Activated CD8-positive, alpha-beta memory T cell treated with anti-CD3 and anti-CD28 coated beads for 1 hour (primary cell): ENCODE measurements at places on chromosomes 2 and 18.

DNA sequence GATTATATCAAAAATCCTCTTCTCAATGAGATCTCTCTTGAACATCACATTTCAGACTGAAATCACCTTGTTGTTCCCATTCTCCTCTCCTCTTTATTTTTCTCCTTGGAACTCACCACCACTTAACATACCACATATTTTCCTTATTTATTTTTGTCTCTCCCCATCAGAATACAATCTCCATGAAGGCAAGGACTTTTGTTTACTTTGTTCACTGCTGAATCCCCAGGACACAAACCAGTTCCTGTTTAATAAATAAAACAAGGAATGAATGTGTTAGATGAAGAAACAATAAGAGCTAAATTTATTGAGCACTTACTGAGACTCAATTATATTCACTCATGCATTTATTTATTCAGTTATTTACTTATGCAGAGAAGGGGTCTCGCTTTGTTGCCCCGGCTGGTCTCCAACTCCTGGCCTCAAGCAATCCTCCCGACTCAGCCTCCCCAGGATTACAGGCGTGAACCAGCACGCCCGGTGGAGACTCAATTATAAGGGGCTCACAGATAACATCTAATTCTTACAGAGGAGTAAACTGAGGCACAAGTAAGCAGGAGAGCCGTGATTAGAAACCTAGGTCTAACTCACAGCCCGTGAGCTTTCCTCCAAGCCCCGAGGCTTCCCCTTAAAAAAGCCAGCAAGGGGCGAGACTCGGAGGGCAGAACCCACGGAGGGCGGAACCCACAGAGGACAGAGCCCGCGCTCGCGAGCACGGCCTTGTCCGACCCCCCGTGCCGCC, 616 bp upstream of the TAF1B start:
- DNase-seq, result no peak

- no peak for DNase-seq
These were observed 1.3 kb downstream of the RASGRP3 start for GRCh38 chr2:33477473-33478468.

DNA sequence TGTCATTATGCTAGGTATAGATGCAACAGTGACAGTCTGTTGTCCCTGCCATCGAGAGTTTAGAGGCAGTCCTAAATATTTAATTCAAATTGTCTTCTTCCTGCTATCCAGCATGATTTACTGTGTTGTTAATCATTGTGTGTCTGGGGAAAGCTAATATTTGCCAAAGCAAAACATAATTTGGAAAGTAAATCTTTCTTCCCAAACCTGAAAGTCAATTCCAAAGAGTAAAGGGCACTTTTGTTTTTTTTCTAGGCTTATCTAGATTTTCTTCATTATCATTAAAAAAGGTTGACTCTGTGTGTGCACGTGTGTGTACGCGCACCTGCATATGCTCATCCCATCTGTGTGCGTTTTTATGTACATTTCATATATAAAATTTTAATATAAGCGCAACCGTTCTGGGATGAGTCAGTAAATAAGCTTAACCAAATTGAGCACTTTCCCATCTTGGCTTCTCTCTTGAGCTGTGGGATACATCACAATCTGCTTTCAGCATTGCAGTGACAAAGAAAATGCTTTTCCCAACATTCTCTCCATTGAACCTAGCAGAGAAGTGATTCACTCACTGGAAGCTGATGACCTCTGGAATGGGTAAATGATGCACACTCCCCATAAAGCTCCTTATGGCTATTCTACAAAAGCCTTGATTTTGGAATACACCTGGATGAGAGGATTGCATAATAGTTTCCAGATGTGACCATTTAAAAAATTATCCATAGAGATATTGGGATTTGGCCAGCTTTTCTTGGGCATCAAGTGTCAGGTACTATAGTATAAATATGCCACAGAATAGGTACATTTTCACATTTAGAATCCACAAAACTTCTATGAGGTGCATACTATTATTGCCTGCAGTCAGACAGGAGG, 488.4 kb downstream of the ADCYAP1 start:
- no peak for DNase-seq

GRCh38 chr2:150674283-150674682, 186.8 kb upstream of the RND3 start:
- no peak for DNase-seq

- DNase-seq, result no peak
These were observed 599.5 kb upstream of the ZNF804A start for GRCh38 chr2:183998797-183999190.

DNA sequence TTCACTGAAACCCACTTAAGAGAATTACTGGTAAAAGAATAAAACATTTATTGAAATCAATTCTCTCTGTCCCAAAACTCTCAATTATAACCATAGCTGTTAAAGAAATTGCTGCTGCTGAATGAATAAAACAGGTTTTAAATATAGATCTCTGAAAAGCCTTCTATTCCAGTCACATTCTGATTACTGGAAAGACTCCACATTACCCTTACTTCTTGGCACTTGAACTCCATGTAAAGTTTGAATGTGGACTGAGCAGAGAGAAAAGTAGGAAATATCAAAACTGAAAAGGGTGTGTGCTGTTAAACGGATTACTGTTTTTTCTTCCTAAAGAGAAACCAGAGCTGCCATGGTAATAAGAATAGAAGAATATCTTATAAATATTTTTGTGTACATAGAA, 655.3 kb upstream of the SETBP1 start:
- DNase-seq, result no peak

DNA sequence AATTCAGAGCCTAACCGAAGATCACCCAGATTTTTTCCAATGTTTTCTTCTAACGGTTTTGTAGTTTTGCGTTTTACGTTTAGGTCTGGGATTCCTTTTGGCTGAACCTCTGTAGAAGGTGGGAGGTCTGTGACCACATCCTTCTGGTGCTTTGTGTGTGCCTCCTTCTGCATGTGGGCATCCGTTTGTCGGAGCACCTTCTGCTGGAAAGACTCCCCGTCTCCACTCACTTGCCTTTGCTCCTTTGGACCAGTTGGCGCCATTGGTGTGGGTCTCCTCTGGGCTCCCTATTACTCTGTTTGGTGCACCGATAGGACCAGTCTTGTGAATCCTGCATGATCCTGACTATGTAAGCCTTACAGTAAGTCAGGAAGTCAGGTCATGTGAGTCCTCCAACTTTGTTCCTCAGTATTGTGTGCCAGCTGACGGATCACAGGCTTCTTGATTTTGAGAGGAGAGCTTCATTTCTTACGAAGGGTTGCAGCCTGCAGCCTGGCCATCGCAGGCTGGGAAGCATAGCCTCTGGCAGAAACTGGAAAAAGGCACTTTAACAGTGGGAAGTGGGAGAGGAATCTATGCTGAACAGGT, 13.6 kb downstream of the AQP12A start:
- no peak for DNase-seq

DNA sequence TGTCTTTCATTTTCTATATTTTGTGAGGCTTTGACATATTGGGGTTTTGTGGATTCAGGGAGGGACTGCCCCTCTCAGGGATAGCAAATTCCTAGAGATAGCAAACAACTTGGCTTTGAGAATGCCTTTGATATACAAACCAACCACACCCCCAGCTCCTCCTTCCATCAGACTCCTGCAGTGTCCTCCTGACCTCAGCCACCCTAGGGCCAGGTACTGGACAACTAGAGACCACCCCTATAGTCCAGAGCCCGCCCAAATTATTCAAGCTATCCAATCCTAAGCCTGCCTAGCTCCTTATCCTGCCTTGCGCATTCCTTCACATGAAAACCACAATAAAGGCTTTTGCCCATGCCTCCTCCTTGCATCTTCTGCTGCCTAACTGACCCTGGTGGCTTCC, 22.9 kb upstream of the STAM2 start:
- no peak for DNase-seq

DNA sequence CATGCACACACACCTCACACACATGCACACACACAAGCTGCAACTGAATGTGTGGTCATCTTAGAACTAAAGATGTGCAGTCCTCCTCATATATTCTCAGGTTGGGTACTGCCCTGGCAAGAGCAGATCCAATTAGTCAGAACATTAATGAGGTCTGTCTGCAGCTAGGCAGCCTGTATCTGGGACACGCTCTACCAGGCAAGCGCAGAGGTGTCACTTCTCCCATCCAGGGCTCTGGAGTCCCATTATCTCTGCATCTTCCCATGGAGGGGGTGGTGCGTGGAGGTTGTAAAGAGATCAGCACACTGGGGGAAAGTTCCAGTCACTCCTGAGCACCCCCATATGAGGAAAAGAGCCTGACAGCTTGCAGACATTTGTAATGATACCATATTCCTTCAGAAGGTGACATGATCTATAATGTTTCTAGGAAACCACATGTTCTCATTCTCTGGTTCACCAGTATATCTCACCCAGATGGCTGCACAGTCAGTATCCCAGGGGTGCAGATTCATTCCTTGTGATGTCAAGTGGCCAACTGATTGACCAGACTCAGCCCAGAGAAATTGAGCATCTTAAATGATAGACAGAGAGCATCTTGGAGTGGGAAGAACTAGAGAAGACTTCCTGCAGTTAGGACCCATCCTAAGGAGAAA, 95.4 kb downstream of the RTN4 start:
- no peak for DNase-seq

DNA sequence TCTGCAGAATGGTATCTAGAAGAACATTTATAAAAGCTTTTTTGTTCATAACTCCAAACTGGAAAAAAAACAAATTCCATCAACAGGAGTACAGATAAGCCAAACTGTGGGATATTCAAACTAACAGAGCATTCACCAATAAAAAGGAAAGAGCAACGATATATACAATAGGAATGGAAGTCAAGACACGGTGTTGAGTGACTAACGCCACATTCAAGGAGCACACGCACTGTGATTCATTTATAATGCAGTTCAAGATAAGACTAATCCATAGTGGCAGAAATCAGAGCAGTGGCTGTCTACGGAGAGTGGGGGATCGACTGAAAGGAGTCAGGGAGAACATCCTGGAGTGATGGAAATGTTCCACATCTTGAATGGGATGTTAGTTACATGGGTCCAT, 70.7 kb downstream of the CABYR start:
- DNase-seq, result no peak

DNA sequence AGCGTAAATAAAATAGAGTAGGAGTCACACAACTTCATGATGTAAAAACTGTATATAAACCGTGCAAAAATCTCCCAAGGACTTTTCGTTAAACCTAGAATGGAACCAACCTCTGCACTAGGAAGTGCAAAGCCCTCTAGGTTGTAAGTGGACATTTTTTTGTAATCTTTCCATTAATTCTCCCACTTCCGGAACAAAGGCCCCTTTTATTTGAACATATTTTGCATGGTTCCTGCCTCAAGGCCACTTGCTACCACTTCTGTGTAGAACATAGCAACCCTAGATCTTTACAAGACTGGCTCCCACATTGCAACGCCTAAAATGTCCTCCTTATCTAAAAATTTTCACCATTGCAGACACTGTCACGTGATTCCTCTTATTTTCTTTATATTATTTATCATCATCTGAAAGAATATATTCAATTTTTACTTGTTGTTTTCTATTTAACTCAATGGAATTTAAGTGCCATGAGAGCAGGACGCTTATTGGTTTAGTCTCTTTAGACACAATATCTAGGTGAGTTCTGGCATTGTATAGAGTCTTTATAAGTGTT, 249.6 kb upstream of the TMEFF2 start:
- no peak for DNase-seq

DNA sequence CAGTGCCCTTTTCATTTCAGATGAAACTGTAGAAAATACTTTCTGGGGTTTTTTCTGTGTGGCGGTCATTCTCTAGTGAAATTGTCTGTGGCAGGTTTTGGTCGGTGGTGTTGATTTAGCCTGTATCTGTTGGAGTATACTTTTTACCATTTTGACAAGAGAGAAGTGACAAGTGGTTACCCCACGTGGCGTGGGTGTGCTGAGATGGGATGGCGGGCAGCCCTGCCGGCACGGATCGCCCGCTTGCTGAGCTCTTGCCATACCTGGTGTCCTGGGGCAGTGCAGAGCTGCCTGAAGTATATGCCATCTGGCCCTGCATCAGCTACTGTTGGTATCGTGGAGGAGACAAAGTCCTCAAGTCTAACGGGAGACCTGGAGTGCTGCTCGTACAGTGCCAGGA, 64.1 kb downstream of the MRPS9 start:
- no peak for DNase-seq

DNA sequence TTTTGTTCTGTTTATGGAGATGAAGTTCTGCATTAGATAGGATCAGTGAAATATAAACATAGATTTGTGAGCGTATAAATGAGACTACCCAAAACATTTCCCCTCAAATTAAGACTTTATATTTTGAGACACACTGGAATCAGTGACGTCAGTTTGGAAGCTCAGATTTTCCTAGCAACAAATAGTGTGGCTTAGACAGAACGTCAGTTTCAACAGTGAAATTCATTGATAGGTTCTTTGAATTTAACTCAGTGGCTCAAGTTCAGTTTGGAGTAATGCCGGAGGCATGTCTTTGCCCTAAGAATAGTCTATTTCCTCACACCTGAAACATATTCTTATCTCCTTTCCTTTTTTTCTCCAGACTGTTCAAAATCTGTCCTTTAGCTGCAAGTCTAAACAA, 113.6 kb upstream of the ARHGAP15 start:
- DNase-seq, result no peak

GRCh38 chr2:104420953-104421352, 433.0 kb upstream of the POU3F3 start:
- DNase-seq, result no peak

DNA sequence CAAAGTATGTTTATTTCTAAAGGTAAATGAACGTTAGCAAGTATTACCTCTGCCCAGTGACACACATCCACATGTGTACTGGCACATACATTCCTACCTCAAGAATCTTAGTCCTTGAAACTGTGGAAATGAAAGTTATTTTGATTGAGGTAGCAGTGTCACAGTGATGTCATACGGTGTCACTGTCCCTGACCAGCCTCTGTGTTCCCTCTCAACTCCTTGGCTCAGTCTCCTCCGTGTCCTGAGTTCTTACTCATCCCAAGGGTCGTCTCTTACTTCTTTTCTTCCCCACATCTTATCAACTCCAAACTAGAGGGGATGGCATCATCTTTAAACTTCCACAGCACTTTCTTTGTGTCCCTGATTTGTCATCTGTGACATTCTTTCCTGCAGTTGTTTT, 3.3 kb downstream of the NCK2 start:
- DNase-seq, result no peak

DNA sequence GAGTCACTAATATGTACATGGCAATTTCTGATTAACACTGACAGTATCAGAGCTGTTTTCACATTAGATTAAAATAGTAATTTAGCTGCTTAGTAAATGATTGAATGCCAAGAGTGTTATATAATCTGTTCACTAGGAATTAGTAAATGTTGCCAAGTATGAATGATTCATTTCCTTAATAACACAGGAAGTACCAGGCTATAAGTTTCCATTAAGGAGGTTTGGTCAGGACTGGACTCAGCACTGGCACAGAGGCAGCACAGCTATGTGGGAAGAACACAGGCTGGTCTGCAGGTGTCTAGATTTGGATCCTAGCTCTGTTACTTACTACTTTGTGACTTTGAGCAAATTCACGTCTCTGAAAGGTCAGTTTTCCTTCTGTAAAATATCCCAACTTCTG, 97.2 kb downstream of the TDRD15 start:
- no peak for DNase-seq

DNA sequence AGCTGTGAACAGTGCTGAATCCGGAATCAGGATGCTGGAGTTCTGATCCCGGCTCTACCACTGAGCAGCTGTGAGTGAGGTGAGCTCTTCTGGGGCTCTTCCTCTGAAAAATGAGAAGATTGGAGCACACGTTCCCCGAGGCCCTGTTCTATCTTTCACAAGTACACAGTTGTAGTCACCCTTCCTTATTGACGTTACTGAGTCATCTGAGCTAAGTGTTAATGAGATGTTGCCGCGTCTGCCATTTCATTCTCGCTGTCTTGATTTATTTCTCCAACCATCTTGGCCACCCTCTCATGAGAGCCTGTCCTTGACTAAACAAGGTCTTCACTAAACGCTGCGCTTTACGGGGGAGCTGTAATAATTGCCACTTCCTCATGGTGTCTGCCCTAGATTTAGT, 31.9 kb upstream of the EFR3B start:
- DNase-seq, result no peak
